Retinal pigment epithelial cell (primary cell): ENCODE measurements at places on chromosomes 11 and 22.

DNA sequence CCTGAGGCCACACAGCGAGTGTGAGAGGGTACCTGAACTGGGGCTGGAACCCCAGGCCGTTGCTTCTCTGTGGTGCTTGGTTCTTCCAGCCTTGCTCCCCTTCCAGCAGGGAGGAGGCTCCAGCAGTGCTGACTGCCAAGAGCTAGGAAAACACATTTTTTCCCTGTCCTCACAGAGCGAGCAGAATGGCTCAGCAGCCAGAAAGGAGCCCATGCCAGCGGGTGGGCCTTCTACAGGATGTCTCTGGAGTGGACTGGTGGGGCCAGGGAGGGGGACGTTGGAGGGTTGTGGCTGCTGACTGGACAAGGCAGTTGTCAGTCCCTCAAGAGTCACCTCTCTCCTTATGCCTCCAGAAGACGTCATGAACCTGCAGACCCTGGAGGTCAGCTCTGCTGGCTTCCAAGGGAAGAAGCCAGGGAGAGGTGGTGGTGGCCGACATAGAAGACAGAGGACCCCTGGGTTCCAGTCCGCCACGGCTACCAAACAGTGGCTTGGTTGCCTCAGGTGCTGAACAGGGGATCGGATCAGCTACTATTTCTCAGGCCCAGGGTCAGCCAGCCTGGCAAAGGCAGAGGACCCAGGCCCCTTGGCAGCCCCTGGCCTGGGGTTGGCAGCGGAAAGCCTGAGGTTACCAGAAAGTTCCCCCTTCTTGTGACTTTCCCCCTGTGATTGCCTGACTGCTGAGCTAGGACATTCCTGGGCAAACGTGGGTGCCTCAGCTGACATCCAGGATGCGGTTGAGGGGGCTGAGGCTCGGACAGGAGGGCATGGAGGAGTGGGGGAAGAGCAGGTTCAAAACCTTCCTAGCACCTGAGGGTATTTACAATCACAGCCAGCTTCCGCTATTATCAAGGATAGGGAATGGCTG lies 3.7 kb downstream of the MAFF start:
- DNase-seq = no peak

DNA sequence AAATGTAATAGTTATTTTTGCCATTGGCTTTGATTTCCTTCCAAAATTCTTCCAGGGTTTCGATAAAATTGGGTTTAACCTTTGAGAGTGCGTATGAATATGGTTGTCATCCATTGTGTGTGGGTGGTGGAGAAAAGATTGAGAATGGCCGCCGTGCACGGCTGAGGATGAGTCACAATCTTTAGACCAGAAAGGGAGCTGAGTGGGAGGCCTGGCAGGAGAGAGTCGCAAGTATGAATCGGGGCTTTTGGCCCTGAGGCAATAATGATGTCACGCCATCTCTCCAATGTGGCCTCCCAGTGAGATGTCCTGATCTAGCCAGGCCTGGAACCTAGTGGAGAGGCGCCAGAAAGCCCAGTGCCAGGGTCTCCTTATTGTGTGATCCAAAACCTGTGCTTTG lies 33.1 kb upstream of the SMPD1 start:
- no peak for DNase-seq

DNA sequence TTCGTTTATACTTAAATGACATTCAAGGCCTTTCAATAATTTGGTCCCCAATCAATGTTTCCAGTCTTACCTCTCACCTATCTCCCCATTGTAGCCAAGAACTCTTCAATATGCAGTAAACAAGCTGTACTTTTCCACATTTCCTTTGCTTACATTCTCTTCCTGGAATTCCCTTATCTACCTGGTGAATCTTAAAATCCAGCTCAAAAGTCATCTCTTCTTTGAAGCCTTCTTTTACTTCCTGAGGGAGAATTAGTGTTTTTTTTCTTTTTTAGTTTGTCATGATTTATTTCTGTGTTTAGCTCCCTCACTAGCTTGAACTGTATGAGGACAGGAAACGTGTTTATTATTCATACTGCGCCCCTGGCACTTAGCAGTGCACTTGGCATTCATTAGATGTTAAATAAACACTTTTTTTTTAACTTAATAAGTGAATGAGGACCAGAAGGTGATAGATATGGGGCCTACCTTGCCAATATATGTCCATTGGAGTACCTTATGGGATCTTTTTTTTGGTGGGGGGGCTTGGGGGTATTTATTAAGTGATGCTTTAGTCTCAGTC lies 4.9 kb upstream of the PTS start:
- DNase-seq = no peak

- no peak for DNase-seq
Observed at GRCh38 chr22:24685531-24686190, 82.7 kb downstream of the GGT1 start.

GRCh38 chr11:66068154-66068821 lies 1.8 kb upstream of the PACS1 start:
- no peak for DNase-seq

GRCh38 chr11:46808799-46809431 lies 37.2 kb downstream of the CKAP5 start:
- DNase-seq = no peak

DNA sequence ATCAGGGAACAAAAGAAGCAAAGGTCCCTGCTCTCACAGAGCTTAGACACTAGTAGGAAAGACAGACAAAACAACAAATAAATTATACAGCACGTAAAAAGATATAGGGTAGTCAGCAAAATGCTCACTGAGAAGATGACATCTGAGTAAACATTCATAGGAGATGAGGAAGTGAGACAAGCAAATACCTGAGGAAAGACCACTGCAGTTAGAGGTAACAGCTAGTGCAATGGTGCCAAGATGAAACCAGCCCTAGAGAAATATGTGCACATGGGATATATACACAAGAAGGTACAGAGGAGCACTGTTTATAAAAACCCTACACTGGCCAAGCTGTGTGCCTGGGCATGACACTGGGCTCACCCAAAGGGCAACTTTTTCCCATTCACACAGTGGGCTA lies 9.8 kb downstream of the CYP2R1 start:
- no peak for DNase-seq

DNA sequence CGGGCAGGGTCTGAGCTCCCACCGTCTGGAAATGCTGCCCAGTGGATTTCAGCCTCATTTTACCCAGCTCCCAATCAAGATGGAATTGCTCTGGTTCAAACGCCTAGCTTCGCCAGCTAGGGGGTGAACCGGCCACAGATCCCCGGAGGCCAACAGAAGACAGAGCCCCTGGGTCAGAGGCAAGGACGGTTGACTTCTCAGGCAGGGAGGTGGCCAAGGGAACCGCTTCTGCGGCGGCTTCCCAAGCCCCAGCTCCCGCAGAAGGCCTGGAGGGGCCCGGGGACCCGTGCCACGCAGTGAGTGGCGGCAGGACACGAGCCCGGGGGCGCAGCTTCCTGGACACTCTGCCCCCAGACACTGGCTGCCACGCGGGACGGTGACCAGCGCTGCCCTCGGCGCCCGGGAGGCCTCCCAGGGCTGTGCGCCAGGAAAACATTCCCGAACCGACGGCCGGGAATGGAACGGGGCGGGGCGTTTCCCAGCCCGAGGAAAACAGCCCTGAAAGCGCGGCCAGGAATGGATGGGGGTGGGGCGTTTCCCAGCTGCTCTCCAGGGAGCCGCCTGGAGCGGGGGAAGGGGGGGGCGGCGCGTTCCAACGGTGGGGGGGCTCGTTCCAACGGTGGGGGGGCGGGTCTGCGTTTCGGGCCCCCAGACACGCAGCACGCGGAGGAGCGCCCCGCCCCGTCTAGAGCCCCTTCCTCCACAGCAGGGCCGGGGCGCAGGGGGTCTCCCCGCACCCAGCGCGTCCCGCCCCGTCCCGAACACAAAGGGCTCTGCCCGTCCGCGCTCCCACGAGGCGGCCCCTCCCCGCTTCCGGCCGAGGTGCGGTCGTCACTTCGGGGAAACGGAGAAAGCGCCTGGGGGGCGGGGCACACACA lies 13.5 kb upstream of the B4GALNT4 start:
- DNase-seq = peak; percentile 59

GRCh38 chr11:20760811-20761210 lies 91.4 kb downstream of the NELL1 start:
- no peak for DNase-seq

DNA sequence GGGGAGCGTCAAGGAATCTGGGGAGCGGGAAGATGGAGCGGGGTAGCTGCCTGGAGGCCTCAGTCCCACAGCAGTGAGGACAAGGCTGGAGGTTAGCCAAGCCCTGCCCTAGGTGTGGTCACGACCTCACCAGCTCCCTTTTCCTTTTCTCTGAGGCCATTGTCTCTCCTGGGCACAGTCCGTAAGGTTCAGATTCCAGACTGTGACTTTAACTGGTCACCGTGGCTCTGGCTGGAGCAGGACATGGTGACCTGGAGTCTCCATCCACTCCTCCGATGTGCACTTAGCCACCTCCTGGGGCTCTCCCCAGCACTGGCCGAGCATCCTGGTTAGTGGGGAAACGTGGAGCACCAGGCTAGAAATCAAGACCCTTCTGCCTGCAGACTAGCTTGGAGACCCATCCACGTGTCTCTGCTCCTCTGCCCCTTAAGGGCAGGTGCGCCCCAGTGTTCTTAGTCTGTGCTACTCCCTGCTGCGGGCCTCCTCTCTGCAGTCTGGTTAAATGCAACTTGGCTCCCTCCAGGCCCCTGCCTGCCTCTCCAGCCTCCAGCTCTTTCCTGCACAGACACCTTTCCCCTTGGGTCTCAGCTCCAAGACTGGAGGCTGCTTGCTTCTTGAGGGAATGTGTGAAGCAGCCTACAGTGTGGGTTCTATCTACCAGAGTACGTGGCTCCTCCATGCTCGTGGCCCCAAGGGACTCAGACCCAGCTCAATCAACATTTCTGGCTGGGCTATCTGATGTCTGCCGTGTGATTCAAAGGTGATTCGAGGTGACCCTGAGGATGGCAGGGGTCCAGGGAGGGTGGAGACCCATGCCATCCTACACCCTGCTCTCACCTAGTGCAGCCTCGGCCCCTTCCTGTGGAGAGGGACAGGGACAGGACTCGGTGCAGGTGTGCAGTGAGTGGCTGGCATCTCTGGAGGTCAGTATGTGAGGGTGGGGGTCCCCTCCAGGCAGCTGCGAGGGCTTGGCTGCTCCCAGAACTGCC lies 5.2 kb downstream of the SLC25A1 start:
- no peak for DNase-seq

GRCh38 chr11:119459293-119459976 lies 36.5 kb upstream of the THY1 start:
- no peak for DNase-seq

GRCh38 chr11:17519061-17519885 lies 24.9 kb downstream of the USH1C start:
- DNase-seq = no peak

- DNase-seq = no peak
Observed at GRCh38 chr11:72673943-72674828, at the start of gene PDE2A. Gene PDE2A (minus strand): TSS chr11:72674422. CDS start chr11:72674207, 215 bp downstream.

DNA sequence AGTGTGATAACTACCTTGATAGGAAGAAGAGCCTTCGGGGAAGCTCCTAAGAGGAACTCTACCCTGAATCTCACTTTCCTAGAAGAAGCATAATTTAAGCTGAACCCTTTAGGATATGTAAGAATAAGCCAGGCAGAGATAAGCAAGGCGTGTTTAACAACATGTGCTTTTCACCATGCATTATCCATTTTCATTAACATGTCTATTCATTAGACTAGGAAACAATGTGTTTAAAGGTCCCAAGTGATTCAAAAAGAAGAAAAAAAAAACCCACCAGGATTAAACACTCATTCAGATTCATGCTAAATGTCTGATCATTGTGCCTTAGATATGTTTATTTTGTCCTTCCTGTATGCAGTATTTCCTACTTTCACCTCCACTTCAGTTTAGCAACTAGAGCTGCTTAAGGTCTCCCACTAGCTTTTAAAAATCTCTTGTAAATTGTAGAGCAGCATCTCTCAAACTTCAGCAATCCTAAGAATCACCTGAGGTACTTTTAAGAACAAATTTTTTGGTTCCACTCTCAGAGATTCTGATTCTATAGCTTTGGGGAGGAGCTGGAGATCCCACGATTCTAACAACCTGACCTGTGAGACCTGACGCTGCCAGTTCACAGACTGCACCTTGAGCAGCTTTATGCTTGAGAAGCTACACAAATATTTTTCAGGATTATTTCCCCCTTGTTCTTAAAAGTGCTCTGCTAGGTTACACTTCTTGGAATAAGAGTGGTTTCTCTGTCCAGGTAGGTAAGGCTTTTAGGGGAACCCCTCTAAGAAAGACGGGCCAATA lies 955.4 kb upstream of the CCDC90B start:
- DNase-seq = no peak

DNA sequence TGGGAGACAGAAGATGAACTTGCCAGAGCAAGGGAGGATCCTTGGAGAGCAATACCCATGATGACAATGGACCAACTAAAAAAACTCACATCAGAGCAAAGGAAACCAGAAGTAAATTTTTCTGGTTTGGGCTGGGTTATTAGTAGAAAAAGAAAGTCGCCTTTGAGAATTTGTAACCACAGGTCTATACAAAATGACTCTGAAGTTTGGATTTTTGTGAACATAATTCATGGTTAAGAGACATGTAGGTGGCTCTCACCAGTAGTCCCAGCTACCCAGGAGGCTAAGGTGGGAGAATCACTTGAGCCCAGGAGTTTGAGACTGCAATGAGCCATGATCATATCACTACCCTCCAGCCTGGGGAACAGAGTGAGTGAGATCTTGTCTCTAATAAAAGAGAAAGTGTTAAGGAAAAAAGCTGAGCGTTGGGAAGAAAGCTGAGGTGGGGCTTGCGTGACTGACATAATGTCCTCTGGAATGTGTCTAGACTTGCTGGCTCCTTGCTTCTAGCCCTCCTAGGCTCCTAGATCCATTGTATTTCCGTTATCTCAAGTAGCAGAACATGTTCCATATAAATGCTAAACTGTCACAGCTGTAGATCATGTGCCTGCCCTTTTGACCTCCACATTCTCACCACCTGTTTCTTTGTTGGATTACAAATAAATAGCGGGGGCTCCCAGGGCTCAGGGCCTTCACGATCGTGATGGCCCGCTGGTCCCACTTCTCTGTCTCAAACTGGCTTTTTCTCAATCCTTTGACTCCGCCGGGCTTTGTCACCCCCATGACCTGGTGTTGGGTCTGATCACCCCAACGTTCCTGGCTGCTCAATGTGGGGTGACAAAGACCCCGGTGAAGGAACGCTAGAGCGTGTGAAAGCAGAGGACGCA lies 56.2 kb upstream of the SC5D start:
- peak; percentile 60 for DNase-seq

DNA sequence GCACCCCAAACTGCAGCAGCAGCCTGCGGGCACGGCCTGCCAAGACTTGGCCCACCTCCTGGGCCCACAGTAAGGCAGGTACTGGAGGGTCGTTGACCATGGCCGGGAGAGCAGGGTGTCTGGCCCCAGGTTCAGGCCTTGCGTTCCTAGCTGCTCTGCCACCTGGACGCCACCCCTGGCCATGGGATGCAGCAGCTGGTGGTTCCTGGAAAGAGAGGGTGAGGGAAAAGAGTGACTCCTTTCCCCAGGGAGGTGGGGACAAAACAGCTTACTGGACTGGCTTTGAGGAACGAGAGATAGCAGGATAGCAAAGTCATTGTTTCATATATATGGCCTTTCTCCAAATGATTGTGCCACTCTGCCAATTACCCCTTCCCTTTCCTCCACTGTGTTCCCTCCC lies 1.8 kb downstream of the BSCL2 start:
- no peak for DNase-seq
